ENCODE measurements at places on chromosomes 5 and 9.
A peak's percentile ranks its signal among the peaks of the same experiment; 100 is the strongest.

- peak; percentile 63 for DNase-seq
Measured at GRCh38 chr5:139246394-139246793, 47.1 kb upstream of the MATR3 start.

GRCh38 chr9:78041971-78042370, 10.4 kb upstream of the GNAQ start:
- DNase-seq, result no peak

GRCh38 chr9:130846487-130847305, 11.6 kb downstream of the ABL1 start:
- peak; percentile 87 for DNase-seq

- DNase-seq, result no peak
Measured at GRCh38 chr5:174563899-174564298, 160.5 kb upstream of the MSX2 start.

GRCh38 chr9:131815970-131816873, 76.3 kb upstream of the RAPGEF1 start:
- no peak for DNase-seq
